ENCODE measurements at places on chromosomes 13 and 19.

GRCh38 chr13:28314879-28315278 is 176.5 kb downstream of the PAN3 start:
- no peaks in the 10 kb centered on the region for H3K36me3 ChIP-seq
- H3K4me1 ChIP-seq = no peaks in the 10 kb centered on the region
- H3K4me3 ChIP-seq = no peak overlapping the region
- no peak for DNase-seq
- no peaks in the 10 kb centered on the region for H3K27me3 ChIP-seq
- no peak overlapping the region for H3K27ac ChIP-seq

GRCh38 chr19:39112338-39112890 is 13.2 kb upstream of the PAK4 start:
- H3K27me3 ChIP-seq = no peaks in the 10 kb centered on the region
- no peaks in the 10 kb centered on the region for H3K4me1 ChIP-seq
- no peak for DNase-seq
- H3K27ac ChIP-seq = no peak overlapping the region
- no peaks in the 10 kb centered on the region for H3K36me3 ChIP-seq
- no peak overlapping the region for H3K4me3 ChIP-seq

DNA sequence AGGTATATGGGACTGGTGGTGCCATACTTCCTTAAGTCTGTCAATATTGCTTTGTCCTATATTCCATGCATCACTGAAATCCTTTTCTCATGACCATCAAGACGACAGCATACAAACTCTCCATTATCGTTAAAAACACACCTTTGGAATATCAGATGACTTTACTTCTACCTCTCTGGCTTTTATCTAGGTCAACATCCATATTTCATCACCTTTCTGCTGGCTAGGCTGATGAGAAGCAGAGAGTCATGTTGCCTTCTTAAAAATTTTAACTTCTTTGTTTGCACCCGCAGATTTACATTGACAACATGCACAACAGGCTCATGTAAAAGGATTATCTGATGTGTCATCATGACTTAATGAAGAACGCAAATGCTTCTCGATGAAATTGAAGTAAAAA is 771.4 kb downstream of the OLFM4 start:
- no peak overlapping the region for H3K27ac ChIP-seq
- no peak for DNase-seq
- H3K4me3 ChIP-seq = no peak overlapping the region
- no peaks in the 10 kb centered on the region for H3K4me1 ChIP-seq
- H3K27me3 ChIP-seq = no peaks in the 10 kb centered on the region
- no peaks in the 10 kb centered on the region for H3K36me3 ChIP-seq

DNA sequence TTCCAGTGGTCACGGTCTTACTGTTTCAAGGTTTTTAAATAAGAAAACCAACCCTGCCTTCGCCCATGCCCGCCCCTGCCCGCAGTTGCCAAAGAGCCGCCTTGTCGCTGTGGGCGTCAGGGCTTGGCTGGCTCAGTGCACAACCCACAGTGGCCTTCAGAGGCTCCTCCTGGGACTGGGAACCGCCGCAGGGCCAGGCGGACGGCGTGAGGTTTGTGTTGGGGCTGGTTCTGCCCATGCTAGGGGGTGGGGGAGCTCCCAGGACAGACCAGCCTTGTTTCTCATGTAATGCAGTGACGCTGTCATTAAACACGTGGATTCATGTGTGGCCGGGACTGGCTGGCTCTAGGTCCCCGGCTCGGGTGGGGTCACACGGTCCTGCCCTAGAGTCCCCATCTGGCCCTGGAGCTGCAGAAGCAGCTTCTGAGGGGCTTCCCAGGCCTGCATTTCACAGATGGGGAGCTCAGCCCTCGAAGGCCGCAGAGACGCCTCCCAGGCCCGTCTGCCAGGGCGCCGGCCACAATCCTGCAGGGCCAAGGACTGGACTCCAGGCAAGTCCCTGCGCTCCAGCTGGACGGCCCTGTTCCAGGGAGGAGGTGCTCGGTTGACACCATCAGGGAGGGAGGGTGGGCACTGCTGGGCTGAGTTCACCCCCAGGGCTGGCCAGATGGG is 2.4 kb upstream of the TEKTIP1 start:
- H3K4me1 ChIP-seq = no peaks in the 10 kb centered on the region
- no peak overlapping the region for H3K27ac ChIP-seq
- DNase-seq = no peak
- H3K4me3 ChIP-seq = no peak overlapping the region

- H3K36me3 ChIP-seq = no peaks in the 10 kb centered on the region
- H3K27ac ChIP-seq = peak overlapping the region; percentile 45
- H3K27me3 ChIP-seq = no peaks in the 10 kb centered on the region
- no peak overlapping the region for H3K4me3 ChIP-seq
- DNase-seq = peak; percentile 54
These were observed 101.0 kb upstream of the SPRY2 start for GRCh38 chr13:80441968-80442367.

Data from B cell (primary cell).